Endodermal cell (in vitro differentiated cells): ENCODE measurements at places on chromosomes 11 and 22.

- DNase-seq, result no peak
Observed at GRCh38 chr22:29110946-29111345, 38.1 kb downstream of the KREMEN1 start.

GRCh38 chr22:25650833-25651232 lies 86.4 kb downstream of the GRK3 start:
- DNase-seq, result no peak

GRCh38 chr11:20277014-20277413 lies 86.5 kb upstream of the HTATIP2 start:
- DNase-seq, result no peak

DNA sequence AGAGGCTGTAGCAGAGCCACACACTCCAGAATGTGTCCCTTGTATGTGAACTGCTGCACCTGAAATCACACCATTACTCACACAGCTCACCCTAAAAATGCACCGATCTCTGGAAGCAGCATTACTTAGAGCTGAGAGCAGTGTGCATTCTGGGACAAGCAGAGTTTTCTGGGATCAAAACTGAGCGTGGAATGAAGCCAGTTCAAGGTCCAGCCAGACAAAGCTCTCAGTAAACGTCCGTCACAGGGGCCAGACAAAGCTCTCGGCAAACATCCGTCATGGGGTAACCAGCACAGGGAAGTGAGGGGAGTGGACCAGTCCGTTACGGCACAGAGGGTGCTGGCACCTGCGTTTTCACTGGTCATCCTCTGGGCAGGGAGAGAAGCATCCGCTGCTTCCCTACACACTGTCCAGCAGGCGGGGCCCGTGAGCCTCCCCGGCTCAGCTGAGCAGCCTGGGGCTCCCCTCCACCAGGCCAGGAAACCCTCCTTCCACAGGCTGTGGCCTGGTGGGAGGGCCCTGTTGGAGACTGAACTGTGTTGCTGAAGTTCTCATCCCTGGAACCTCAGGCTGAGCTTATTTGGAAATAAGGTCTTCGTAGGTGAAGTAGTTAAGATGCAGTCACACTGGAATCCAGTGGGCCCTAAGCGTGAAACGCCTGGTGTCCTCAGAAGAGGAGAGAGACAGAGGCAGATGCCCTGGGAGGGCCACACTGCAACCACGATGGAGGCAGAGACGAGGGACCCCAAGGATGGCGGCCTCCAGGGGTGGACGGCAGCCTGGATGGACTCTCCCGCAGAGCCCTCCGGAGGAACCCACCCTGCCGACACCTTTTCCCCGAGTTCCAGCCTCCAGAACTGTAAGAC lies 883.9 kb downstream of the BRD1 start:
- DNase-seq, result peak; percentile 82

DNA sequence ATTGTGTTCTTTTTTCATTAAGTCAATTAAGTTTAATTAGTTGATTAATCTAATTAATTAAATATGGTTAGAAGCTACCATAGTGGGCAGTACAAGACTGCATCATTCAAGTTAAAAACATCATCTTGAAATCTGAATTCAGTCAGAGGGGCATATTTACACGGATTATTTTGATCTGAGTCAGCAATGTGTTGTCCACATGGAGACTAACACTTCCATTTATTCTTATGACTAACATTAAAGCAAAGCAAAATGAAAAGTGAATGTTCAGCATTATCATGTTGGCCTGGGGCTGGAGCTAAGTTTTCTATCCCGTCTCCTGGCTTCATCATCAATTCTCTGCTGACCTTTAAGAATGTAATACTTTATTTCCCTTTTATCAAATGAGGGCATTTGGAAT lies 17.3 kb downstream of the FLI1 start:
- DNase-seq, result no peak

DNA sequence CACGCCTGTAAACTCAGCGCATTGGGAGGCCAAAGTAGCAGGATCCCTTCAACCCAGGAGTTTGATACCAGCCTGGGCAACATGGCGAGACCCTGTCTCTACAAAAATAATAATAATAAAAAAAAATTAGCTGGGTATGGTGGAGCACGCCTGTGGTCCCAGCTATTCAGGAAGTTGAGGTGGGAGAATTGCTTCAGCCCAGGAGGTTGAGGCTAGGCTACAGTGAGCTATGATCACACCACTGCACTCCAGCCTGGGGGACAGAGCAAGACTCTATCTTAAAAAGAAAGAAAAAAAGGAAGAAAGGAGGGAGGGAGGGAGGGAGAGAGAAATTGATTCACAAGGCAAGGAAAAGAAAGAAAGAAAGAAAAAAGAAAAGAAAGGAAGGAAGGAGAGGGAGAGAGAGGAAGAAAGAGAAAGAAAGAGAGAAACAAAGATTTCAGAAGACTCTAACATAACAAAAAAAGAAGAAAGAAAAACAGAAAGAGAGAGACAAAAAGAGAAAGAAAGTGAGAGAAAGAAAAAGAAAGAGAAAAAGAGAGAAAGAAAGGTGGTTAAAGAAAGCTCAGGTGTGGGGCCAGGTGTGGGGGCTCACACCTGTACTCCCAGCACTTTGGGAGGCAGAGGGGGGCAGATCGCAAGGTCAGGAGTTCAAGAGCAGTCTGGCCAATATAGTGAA lies 37.3 kb upstream of the MYH9 start:
- DNase-seq, result no peak

- peak; percentile 93 for DNase-seq
Observed at GRCh38 chr22:39490135-39490798, 11.8 kb upstream of the MIEF1 start.

- DNase-seq, result no peak
Observed at GRCh38 chr11:103550811-103551210, 441.6 kb downstream of the DYNC2H1 start.

DNA sequence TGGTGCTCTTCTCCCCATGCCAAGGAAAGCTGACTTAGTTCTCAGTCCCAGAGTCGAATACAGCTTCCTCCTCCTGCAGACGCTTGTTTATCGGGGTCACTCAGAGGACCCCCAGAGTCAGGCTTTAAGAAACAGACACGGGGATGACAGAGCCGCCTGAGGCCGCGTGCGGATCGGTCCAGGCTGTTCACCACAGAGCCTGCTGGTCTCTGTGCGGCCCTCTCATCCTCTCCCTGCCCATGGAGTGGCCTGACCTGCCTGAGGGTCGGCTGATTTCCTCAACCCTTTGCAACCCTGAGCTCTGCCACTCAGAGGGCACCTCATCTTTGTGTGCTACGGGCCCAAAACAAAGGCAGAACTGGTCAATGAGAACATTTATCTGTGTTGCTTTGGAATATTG lies 2.1 kb downstream of the GAL start:
- no peak for DNase-seq

- no peak for DNase-seq
Observed at GRCh38 chr22:48838376-48838775, 989.3 kb downstream of the BRD1 start.

DNA sequence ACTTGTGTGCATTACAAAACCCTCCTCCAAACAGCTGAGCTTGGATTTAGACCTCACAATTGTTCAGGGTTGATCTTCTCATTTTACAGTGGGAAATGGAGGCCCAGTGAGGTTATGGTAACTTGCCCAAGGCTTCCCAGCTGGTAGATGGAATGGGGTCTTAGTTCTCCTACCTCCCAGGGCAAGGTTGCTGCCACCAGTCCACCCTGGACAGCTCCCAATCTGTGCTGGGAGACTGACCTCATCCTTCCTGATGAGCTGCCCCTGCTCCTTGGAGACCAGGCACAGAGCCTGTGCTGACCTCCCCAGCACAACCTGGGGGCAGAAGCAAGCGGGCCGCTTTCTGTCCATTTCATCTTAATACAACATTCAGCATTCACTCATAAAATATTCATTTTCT lies 190.7 kb downstream of the ST3GAL4 start:
- peak; percentile 67 for DNase-seq

DNA sequence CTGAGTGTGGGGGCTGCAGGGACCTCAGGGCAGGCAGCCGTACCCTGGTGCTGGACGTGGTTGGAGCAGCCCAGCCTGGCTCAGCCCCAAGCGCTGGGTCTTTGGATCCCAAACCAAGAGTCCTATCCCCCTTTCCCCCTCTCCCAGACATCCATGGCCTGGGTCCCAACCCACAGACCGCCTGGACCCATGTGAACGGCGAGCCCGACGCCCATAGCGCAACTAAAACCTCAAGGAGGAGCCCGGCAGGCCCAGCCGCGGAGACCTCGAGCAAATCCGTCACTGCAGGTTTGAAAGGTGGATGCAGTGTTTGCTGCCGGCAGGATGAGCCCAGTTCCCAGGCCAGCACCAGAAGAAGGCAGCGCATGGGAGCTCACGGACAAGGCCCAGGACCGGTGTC lies 337.0 kb downstream of the BRD1 start:
- peak; percentile 47 for DNase-seq

- no peak for DNase-seq
Observed at GRCh38 chr11:44530413-44531115, 34.9 kb upstream of the CD82 start.

- DNase-seq, result no peak
Observed at GRCh38 chr11:120722524-120722923, 211.0 kb downstream of the GRIK4 start.

- no peak for DNase-seq
Observed at GRCh38 chr11:63444160-63444559, 46.8 kb downstream of the PLAAT5 start.

DNA sequence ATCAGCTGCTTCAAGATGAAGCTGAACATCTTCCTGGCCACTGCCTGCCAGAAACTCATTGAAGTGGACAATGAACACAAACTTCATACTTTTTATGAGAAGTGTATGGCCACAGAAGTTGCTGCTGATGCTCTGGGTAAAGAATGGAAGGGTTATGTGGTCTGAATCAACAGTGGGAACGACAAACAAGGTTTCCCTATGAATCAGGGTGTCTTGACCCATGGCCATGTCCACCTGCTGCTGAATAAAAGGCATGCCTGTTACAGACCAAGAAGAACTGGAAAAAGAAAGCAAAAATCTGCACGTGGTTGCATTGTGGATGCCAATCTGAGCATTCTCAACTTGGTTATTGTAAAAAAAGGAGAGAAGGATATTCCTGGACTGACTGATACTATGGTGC lies 22.2 kb upstream of the BIRC3 start:
- DNase-seq, result no peak

GRCh38 chr11:123328281-123328867 lies 101.7 kb upstream of the GRAMD1B start:
- no peak for DNase-seq
